ENCODE measurements at places on chromosomes 1 and 21.

DNA sequence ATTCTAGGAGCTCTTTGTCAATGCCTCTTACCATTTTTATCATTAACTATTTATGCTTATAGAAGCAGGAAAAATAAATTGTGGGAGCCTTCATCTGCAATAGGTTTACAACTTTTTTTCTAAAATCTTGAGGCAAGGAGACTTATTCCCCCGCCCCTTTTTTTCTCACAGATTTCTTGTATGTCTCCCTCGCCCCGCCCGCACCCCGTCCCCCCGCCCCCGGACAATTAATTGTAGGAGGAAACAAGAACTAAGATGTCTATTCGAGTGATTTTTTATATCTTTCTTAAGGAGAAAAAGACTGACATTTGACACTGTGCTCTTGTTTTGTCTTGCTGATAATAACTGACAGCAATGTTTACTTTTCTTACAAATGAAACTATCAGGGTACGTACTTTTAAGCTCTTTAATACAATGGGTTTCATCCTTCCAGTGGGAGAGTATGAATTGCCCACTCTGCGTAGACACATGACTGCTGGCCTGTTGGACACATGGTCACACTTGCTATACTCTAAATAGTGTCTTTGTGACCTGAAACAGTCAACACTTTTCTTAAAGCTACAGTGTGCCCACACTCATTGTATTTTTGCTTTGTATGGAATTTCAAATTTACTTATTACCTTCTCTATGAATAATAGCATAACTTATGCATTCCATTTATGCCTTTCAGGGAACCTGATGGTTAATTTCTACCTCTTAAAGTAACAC is 1.5 kb upstream of the IVNS1ABP start:
- DNase-seq = no peak

GRCh38 chr21:35014302-35015041 is 34.6 kb downstream of the RUNX1 start:
- DNase-seq = no peak

GRCh38 chr21:42309753-42310213 is 5.4 kb downstream of the TFF3 start:
- DNase-seq = peak; percentile 52

- DNase-seq = no peak
Measured at GRCh38 chr21:16137106-16137505, 407.3 kb downstream of the USP25 start.

- no peak for DNase-seq
Measured at GRCh38 chr1:68908316-68908715, 411.4 kb upstream of the DEPDC1 start.

GRCh38 chr1:169892927-169893644 is 610 bp downstream of the SCYL3 start:
- peak; percentile 45 for DNase-seq

DNA sequence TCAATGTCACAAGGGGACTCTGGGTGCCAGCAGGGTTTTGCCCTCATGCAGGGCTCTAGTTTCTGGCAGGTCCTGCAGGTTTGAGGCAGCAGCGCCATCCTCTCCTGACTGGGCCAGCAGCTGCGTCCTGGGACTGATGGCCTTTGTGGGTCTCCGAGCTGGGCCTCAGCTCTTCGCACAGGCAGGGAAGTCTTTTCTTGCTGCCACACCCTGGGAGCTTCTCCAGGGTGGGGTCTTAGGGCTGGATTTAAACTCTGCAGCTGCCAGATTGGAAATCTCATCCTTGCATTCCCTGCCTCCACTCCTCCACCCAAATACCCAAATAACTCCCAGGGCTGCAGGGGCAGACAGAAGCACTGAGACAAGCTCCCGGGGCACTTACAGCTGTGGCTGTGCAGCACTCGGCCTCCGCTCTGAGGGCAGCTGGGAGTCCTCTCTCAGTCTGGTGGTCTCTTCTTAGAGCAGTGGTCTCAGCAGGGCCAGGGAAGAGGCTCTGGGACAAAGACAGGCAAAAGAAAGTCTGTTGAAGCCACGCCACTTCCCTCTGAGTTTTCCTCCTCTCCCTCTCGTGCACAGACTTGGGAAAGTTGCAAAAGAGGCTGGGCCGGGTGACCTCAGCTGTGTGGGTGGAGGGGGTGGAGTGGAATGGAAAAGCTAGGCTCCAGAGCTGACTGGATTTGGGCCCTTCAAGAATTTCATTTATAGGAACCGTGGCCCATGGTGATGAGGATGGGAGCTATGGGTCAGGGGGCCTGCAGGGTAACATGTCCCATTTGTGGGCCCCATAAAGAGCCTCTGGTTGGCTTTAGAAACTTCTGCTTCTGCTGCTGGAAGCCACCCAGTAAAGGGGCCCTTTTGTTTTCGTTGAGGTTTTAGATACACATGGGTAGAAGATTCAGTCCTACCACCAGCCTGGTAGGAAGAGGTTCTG is at the start of gene RAB7B:
TSS of gene RAB7B (minus strand) at position 525 of the 931 bp plus-strand sequence. CDS start 9,260 bp downstream, outside the sequence.
- DNase-seq = peak; percentile 35

- DNase-seq = no peak
Measured at GRCh38 chr1:236173174-236173767, 30.9 kb downstream of the GPR137B start.

- DNase-seq = no peak
Measured at GRCh38 chr1:213327017-213327667, 276.1 kb downstream of the RPS6KC1 start.

DNA sequence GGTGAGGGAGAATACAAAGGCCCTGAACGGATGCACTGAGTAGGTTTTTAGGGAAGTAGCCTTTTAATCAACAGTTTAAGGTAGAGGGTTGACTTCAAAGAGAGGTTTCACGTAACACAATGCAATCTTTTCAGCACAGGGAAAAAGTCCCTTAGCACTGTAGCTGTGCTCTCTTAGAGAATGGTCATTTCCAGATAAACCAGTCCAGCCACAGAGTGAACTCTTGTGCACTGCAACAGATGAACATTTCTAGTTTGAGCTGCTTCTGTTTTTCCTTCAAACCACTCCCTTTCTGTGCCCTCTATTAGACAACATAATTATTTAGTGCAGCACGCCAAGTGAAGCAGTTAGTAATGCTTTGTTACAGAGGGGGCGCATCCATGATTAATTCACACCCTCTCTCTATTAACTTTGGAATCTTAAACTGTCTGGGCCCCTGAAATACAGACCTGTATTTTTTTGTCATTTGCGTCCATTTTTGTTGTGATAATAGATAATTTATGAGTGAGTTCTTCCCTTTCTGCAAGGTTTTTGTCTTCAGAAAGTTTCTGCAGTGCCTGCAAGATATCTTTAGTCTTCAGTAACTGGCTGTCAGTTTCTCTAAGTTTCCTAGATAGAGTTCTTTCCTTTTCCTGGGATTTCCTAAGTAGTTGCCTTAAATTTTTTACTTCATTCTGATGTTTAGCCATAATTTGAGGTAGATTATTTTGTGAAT is 22.9 kb downstream of the LCA5L start:
- no peak for DNase-seq

- DNase-seq = no peak
Measured at GRCh38 chr21:45125357-45125756, 51.0 kb downstream of the ADARB1 start.

DNA sequence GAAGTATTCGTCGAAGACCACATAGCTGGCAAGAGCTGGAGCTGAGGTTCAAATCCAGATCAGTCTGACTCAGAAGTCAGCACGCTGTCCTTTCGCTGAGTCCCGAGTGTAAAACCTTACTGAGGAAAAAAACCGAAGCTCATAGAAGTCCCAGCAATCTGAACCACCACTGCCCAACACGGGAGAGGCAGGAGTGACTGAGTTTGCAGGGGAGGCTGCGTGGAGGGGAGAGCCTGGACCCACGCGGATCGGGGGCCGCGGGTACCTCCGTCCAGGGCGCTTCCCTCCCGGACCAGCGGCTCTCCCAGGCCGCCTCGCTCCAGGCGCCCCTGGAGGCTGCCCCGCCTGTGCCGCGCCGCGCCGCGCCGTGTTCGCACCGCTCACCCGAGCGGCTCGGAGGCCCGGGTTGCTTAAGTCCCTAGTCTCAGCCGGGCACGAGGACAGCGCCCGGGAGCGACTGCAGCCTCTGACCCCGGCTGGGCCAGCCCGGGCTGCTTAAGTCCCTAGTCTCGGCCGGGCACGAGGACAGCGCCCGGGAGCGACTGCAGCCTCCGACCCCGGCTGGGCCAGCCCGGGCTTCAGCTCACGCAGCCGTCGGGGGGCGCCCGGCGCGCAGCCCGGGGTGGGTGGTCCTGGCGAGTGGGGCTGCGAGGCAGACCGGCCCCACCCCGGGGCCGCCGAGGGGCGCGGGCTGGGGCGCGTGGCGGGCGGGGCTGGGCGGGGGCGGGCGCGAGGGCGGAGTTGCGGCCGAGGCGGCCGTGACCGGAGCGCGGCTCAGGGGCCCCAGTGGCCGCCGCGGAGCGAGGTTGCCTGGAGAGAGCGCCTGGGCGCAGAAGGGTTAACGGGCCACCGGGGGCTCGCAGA is at the start of gene ADAMTSL4:
TSS of gene ADAMTSL4 (plus strand) at position 777 of the 864 bp plus-strand sequence. CDS start 2,881 bp downstream, outside the sequence.
- no peak for DNase-seq

GRCh38 chr21:28758042-28758882 is 234.4 kb downstream of the LTN1 start:
- DNase-seq = no peak

DNA sequence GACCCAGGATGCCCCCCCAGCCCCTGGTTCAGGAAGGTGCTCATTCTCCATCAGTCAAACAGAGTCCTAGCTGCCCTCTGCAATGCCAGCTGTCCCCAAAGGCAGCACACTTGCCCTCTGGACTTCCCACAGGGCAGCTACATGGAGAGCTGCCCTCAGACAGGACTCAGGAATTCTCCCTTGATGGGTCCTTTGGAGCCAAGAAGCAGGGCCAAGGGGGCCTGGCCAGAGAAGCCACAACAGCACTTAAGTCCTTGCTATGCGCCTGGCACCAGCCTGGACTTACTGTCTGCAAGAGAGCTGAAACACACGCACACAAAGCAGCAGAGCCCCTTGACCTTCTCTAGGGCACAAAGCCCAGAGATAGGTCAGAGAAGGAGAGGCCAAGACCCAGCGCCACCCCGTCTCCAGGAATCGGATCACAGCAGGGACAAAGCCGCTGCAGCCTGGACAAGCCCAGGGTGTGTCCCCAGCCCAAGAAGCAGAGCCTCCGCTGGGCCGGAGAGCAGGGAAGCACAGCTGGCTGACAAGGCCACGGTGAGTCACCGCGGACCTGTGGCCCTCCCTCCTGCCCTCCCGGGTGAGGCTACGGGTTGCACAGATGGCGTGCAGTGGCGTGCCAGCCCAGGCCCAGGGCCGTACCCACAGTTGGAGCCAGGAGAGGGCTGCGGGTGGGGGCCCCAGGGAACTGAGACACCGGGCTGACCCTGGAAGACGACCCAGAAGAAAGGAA is 1.7 kb downstream of the WNT9A start:
- DNase-seq = no peak

GRCh38 chr1:208652296-208653160 is 408.3 kb upstream of the PLXNA2 start:
- DNase-seq = peak; percentile 74

- DNase-seq = no peak
Measured at GRCh38 chr1:24991697-24992096, 61.6 kb upstream of the RUNX3 start.

GRCh38 chr1:38569932-38570656 is 289.5 kb downstream of the RRAGC start:
- DNase-seq = no peak

DNA sequence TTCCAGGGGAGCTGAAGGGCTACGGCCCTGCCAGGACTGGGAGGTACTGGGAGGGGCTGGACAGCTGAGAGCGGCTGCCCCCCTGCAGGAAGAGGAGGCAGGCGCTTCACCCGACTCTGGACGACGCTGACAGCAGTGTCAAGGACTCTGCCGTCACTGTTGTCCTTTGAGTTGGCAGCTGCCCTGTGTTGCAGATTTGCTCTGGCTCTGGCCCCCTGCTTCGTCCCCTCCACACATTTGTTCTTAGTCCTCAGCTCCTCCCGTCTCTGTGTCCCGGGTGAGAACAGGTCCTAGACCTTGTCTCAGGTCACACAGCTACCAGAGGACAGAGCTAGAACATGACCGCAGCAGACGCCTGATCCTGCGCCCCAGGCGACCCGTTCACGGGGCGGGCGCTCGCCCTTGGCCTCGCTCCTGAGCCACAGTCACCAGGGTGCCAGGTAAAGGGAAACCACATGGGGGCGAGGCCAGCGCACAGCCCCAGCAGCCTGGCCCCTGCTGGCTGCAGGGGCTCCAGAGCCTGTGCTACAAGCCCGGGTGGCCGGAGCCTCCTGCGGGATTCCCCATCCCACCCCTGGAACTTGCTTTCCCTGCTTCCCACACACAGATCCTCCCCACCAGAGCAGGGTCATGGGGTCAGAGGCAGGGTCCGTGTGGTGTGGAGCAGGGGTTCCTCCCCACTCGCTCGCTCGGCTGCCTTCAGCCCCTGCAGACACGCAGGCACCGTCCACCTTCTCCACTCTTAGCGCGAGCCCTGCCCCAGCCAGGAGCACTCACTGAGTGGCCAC is 10.7 kb upstream of the NPHP4 start:
- DNase-seq = no peak

DNA sequence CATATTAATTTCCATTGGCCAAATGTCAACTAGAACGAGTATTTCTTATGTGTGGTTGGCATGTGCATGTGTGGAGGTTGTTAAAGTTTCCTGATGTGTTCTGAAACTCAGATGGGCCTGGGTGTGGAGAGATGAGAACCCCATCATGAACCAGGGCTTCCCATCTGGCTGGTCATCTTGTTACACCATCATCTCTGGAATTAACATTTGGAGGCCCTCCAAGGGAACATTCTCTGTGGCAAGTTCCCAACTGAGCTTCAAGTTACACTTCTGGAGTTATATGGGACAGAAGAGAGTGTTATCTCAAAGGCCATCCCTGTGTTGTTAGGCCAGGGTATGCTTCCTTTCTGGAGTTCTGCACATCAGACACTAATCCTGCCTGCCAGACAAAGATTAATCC is 183.6 kb downstream of the TTLL7 start:
- no peak for DNase-seq

DNA sequence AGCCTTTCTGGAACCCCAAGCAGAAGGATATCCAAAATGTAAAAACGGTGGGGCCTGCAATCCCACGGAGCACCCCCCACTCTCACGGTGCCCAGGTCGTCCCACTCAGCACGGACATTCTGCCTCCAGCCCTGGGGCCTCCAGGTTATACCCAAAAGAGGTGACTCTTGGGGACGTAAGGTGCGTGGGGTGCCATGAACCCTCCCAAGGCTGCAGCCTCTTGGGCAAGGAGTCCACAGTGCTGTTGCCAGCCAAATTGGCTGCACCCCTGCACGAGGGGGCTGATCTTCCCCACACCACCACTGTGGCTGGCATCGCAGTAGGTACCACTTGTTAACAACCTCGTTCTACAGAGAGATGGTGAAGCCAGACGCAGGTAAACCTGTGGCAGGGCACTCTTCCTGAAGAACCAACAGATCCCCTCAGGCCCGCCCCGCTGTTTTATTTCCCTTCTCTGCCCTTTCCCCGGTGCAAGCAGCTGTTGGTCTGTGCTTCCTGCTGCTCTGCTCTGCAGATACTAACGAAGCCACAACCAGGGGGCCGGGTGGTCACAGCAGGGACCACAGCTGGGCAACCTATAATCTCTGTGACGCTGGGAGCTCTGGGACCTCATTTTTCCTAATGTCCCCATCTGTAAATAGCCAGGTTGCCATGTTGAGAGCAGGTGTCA is 8.7 kb downstream of the TFF3 start:
- DNase-seq = no peak

- no peak for DNase-seq
Measured at GRCh38 chr1:63475761-63476160, 47.3 kb downstream of the ITGB3BP start.
